Cerebellum (tissue), 4 donors: ENCODE measurements at places on chromosomes 4 and X.

DNA sequence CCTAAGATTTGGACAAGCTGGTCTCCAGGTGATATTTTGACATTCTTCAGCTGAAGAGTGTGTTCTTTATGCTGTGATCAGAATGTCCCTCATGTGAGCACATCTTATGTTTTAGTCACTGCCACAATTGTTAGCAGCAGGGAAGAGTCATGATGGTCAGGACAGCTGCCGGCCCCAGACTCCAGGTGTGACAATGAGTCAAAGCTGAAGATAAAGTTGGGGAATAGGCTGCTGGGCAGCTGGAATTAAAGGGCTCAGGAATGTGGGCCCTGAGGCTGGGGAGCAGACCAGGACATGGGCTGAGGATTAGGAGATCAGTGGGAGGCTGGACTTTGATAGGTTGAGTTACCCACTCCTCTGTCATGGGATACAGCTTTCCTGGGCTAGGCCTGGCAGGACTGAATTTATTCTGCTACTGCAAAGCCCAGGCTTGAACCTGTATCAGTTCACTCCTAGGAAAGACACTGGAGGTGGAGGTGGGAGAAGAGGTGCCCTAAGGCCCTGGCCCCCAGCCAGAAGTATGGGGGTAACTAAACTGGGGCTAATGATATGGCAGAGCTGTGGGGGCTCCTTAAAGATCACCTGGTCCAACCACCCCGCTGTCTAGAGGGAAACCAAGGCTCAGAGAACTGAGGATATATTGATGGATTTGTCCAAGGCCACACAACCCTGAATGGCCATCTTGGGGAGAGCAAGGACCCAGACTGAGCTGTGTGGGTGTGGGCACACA, 119.5 kb downstream of the PJA1 start:
- DNase-seq = no peak

DNA sequence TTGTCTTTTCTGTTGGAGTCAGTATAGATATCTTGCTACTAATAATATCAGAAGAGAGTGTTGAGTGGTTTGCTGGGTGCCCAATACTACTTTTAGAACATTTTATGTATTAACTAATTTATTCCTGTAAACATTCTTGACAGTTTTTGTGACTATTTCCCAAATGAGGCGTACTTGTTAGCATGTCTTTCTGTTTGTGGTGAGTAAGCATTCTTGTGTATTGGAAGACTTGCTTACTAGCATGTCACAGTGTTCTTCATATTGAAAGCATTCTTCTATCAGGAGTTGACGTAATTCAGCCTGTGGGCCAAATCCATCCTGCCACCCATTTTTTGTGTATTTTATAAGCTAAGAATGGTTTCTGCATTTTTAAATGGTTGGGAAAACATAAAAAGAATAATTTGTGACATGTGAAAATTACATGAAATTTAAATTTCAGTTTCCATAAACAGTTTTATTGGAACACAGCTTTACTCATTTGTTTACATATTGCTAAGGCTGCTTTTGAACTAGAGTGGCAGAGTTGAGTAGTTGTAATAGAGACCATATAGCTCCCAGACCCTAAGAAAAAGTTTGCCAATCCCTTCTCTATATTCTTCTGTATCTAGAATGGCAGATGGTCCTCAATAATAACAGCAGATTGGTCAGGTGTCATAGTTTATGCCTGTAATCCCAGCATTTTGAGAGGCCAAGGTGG, 20.4 kb downstream of the REPS2 start:
- DNase-seq = no peak

- DNase-seq = no peak
These were observed 14.3 kb downstream of the RNF4 start for GRCh38 chr4:2483237-2483636.

- DNase-seq = no peak
These were observed 4.3 kb downstream of the HADH start for GRCh38 chr4:107993969-107994368.
